ENCODE measurements at places on chromosomes 13 and 19.
A peak's percentile ranks its signal among the peaks of the same experiment; 100 is the strongest.

GRCh38 chr19:41233748-41234240 is 14.8 kb downstream of the AXL start:
- no peak for DNase-seq

GRCh38 chr19:36151144-36152018 is 866 bp downstream of the COX7A1 start:
- DNase-seq: no peak

- DNase-seq: no peak
Observed at GRCh38 chr13:26046639-26047038, 5.2 kb downstream of the SHISA2 start.

- DNase-seq: no peak
Observed at GRCh38 chr13:86020351-86021002, 221.3 kb upstream of the SLITRK6 start.

GRCh38 chr13:109249780-109250528 is 536.4 kb downstream of the IRS2 start:
- DNase-seq: no peak

- no peak for DNase-seq
Observed at GRCh38 chr13:36029166-36029565, 102.0 kb downstream of the DCLK1 start.

GRCh38 chr19:57099199-57099661 is 20.6 kb upstream of the USP29 start:
- DNase-seq: peak; percentile 58

DNA sequence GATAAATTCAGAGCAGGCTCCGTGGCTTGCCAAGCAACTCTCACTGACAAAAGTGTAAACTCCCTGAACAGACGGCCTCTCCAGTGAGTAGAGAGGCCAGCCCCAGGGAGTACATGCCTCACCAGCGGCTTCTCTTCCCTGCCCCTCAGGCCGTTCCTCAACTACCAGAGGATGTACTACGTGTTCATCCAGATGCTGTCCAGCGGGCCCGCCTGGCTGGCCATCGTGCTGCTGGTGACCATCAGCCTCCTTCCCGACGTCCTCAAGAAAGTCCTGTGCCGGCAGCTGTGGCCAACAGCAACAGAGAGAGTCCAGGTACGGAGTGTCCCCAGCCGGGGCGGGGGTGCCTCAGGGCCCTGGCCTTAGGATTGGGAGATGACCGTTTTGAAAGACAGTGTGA is 93.4 kb upstream of the MCF2L start:
- DNase-seq: no peak

DNA sequence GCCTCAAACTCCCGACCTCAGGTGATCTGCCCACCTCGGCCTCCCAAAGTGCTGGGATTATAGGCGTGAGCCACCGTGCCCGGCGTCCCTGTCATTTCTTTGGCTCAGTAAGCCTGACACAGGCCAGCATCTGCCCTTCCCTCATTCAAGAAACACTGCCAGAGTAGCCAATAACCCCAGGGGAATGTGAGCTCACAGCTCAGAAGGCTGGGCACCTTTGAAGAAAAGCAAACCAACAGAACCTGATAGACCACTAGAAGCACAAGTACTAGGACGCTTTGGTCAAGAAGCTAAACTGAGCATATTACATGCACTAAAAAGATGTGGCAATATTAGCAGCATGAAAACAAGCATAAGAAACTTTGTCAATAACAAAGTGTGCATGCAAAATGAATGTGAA is 14.2 kb downstream of the SIGLEC5 start:
- DNase-seq: no peak

- DNase-seq: no peak
Observed at GRCh38 chr19:54429545-54430227, 14.4 kb downstream of the TTYH1 start.

- DNase-seq: no peak
Observed at GRCh38 chr19:13215572-13216380, 65.6 kb downstream of the IER2 start.

- no peak for DNase-seq
Observed at GRCh38 chr13:44542361-44542760, 33.8 kb downstream of the TSC22D1 start.

DNA sequence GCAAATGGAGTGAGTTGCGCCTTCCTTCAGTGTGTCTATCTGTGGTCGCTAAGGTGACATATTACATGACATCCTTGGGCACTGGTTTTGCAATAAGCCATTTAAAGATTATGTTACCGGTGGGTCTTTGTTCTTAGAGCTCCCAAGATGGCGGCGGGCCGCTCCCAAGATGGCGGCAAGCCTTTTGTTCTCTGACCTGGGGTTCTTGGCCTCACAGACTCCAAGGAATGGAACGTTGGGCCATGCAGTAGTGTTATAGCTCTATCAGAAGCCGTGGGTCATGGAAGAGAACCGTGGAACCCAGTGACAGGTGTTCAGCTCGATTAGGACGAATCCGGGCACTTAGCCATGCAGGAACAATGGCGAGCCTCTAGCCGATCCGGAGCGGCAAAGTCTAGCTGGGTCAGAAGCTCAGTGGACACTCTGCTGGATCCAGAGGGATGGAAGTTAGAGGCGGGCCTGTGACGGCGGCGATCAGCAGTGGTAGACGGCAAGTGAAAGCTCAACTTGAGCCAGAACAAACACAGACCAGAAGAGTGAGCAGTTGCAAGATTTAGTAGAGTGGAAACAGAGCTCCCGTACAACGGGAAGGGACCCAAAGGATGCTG is 188.6 kb downstream of the TEX29 start:
- DNase-seq: no peak

GRCh38 chr13:109834973-109835720 is 48.8 kb upstream of the IRS2 start:
- DNase-seq: no peak

DNA sequence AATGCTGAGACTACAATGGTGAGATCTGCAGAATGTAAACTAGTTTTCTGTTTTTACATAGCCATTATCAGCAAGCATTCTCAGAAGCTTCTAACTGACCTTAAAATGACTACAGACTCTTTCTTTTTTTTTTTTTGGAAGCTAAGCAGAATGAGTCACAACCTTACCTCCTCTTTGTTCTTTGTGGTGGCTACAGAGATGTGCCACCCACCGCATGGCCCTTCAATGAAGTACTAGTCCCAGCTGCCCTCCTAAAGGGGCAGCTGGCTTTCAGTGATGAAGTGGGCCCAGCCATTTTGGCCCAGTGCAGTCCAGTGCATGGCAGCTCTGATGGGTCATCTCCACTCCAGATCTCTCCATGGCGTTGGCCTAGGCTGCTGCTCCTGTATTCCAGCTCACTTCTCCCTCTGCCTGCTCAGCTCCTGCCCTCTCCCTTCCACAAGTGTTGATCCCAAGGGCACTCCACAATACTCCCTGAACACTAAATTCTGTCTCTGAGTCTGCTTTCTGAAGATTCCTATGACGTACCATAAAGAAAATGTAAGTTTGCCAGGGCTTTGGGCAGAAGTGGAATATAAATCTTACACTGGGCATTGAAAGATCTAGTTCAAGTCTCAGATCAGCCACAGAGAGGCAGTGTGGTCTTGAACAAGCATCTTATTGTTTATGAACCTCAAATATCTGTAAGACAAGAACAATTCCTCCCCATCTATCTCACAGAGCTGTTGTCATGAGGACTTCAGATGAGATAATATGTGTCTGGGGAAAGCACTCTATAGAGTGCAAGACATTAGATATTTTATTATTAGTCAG is 85.6 kb downstream of the RXFP2 start:
- no peak for DNase-seq

GRCh38 chr13:75296641-75297040 is 185.3 kb downstream of the TBC1D4 start:
- no peak for DNase-seq

DNA sequence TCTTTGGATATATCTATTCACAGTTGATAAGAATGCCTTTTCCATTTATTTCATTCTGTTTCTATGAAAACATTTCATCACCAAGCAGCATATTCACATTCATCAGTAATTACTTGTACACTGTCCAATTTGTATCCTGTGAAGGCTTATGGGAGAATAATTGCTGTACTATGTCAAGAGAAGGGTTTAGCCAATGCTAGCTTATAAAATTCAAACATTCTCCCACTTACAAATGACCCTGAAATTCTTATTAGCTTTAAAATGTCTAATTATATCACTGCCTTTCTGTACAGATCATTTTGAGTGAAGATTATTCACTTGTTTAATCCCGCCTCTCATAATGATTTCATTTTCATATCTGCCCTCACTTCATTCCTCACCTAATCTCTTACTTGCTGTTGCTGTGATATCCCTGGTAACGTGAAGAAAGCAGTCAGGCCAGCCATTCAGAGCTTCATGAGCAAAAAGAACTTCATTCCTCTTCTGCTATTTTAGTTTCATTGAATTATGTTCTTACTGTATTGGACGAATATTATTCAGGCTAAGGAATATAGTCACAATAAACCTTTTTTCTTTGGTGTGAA is 778.7 kb downstream of the OLFM4 start:
- no peak for DNase-seq

DNA sequence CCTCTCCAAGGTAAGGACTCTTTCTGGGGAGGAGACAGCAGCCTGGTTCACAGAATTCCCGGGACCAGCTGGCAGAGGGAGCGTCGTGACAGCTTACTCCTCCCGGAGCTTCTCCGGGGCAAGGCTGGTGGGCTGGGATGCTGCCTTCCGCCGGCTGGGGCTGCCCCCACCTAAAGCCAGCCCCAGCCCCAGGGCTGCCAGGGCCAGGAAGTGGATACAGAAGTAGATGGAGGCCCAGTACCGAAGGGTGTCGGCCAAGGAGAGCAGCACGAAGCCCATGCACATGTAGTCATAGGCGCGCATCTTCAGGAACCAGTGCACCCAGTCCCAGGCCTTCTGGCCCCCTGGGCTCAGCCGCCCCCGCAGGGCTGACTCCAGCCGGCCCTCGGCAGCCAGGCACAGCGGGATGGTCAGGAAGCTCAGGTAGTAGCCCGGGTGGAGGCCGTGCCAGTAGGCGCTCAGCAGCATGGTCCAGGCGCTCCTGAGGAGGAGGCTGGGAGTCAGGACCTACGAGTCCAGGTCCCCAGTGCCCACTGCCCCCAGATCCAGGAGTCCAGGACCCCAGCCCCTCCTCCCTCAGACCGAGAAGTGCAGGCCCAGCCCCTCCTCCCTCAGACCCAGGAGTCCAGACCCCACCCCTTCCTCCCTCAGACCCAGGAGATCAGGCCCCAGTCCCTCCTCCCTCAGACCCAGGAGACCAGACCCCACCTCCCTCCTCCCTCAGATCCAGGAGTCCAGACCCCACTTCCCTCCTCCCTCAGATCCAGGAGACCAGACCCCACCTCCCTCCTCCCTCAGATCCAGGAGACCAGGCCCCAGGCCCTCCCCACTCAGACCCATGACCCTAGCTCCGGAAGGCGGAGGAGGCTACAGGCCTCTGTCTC is 1.2 kb upstream of the TMC4 start:
- DNase-seq: no peak

DNA sequence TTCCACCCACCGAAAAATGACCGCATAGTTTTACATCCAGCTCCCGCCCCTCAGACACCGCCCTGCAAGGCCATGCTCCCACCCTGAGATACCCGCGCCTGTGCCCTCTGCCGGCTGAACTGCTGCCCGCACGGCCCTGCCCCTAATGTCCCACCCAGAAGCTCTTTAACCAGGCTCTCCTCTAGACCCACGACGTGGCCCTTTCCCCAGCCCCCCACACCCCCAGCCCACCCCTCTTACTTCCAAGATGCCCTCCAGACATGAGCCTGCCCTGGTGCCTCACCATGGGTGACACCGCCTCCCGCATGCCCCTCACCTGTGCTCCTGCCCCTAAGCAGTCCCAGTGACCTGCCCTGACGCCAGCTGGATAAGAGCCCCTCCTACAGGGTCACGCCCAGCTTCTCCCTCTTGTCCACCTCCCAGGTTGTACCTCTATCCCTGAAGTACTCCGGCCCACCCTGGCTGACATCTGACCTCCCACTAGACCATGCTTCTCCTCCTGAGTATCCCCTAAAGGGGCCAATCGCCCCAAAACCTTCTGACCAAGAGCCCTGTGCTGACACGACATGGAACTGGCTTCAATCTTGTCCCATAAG is 51.2 kb downstream of the COLGALT1 start:
- DNase-seq: no peak

GRCh38 chr19:38733493-38734175 is 10.6 kb downstream of the CAPN12 start:
- no peak for DNase-seq

DNA sequence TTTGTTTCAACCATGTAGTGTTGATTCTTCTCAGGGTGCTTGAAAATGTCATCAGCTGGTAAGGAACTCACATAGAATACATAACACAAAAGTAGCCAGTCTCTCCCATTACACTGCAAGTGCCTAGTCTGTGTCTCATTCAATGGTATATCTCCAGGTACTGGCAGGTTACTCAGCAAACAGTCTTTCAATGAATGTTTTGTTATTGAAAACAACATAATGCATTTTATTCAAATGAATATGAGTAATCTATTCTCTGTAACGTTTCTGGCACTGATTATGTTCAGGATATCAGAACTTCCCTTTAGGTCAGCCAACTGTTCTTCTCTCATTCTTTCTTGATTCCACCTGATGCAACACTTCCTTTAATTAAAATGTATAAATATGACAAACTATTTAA is 68.0 kb upstream of the SLITRK1 start:
- no peak for DNase-seq

DNA sequence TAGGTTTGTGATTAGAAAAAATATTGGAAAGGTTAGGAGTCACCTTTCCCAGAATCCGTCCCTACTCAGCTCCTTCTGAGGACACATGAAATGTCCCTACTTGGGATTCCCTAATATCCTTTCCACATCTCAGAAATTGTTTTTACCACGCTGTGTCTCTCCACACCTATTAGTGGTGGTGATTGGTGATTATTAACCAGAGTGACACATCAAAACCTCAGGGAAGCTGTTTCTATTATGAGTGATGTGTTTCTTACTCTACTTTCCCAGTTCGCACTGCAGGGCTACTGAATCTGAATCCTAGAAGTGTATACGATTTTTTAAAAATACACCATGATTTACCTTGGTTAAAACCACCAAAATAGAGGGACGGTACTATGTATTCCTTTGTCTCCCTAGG is 460.8 kb downstream of the TBC1D4 start:
- no peak for DNase-seq

DNA sequence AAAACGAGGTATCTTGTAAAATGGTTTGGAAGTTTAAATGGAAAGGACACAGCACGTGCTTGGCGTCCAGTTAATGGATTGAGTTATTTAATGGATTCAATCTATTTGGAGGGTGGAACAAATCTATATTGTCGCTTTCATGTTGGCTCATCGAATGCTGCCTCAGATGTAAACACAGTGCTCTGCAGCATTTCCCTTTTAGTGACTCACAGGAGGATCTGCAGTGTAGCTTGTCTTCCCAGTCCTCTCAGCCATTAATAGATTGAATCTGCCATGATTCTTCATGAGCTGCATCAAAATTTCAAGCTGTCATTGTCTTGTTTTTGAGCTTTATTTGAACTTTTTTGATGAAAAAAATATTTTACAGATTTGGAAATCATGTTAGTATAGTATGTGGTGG is 44.7 kb downstream of the DHRS12 start:
- no peak for DNase-seq

- no peak for DNase-seq
Observed at GRCh38 chr13:100129605-100130004, 40.7 kb downstream of the PCCA start.

DNA sequence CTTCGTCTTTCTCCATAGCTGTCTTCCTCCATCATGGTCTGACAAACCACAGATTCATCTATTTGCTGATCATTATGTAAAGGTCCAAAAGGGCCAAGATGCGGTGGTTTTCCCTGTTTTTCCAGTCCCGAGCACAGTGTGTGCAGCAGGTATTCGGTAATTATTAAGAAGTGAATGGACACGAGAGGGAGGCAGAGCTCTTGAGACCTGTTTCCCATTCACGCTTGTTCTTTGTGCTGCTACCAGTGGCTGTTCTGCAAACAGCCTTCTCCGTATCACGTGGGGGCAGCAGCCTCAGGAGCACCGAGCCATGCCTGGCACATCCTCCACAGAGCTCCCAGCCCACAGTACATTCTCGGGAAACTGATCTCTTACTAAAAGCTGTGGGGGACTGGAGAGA is 50.3 kb downstream of the CCDC70 start:
- DNase-seq: no peak

Data from stimulated activated CD8-positive, alpha-beta memory T cell treated with anti-CD3 and anti-CD28 coated beads, Interleukin-2, amount 100 ng/mL, for 48 hours (primary cell).